ENCODE measurements at places on chromosomes 3 and 15.
A peak's percentile ranks its signal among the peaks of the same experiment; 100 is the strongest.

DNA sequence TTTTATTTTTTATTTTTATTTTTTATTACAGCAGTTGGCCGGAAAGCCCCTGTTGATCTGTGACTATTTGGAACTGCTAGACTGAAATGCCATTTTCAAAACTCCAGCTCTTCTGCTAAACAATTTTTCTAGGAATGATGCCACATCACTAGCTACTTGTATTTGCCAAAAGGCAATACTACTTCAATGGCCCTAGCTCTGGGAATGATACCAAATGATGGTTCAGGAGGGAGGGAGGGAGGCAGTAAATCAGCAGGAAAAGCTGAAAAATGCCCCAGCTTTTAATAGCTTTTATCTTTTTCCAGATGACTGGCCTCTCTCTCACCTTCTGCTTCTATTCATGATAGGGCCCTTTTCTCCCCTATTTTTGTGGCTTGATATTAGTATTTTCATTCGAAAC, 2.6 kb upstream of the CHL1 start:
- DNase-seq: no peak

DNA sequence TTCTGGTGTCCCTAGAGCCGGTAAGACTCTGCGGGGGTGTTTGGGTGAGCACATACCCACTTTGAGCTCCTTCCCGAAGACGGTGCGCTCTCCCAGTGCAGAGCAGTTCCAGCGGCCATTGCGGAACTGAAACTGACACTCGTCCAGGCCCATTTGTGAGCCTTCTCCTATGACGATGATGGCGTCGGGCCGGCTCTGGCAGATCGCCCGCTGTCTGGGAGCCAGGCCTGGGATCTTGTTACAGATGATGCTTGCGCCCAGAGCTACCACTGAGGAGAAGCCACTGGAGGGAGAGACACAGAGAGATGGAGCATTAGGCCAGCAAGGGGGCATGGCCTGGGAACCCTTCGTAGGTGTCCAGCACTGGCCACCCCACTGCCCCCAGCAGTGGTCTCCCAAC, 5.0 kb downstream of the WNT7A start:
- DNase-seq: no peak

- DNase-seq: no peak
Observed at GRCh38 chr15:93983526-93983925, 247.8 kb upstream of the MCTP2 start.

DNA sequence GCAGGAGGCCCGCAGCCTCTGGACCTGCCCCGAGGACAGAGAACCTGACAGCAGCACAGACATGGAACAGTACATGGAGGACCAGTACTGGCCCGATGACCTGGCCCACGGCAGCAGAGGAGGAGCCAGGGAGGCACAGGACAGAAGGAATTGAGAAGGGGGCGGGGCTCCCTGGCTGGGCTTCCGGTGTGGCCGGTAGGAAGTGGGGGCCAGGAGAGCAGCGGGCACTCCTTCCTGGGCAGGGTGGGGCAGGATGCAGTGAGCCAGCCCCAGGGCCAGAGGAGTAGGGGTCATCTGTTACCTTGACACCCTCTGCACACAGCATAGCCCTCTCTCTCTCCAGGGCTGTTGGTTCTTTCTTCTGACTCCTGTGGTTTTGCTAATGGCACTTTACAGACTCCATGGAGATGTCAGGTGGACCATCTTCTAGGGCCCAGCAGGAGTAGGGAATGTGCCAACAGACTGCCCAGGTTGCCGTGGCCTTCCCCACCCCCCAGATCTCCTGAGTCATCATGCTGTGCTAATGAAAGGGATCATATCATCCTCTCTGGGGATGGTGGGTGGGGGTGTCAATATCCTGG, 8.6 kb upstream of the ISG20 start:
- no peak for DNase-seq

DNA sequence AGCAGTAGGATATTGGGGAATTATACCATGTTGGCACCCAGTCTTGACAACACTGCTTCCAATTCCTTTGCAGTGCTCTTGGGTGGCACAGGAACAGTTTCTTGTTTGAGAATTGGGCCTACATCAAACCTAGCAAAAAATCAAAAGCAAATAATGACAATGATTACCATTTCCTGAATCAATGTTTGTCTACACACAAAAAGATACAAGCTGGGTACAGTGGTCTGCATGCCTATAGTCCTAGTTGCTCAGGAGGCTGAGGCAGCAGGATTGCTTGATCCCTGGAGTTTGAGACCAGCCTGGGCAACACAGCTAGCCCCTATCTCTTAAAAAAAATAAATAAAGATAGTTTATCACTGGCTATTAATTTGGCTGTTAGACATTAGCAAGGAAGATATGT, 8.0 kb downstream of the MTFMT start:
- no peak for DNase-seq

GRCh38 chr3:127889976-127890650, 24.9 kb upstream of the KBTBD12 start:
- no peak for DNase-seq

DNA sequence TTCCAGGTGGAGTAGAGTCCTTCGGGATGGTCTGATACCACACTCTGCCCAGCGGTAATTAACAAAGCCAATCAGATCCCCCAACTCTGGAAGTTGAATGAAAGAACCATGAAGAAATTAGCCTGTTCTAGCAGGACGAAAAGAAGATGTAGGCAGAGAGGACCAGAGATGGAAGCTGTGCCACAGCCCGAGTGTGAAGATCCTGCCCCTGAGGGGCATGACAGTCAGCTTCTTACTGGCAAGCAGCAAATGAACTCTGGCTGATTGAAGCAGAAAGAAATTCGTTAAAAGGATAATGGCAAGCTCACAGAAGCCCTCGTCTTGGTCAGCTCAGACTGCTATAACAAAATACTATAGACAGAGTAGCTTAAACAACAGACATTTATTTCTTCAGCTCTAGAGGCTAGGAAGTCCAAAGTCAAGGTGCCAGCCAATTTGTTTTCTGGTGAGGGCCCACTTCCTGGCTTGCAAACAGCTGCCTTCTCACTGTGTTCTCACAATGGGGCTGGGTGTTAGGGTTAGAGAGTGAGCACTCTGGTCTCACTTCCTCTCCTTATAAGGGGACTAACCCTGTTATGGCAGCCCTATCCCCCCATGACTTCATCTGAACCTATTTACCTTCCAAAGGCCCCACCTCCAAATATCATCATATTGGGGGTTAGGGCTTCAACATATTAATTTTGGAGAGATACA, 307.1 kb downstream of the VPS13C start:
- DNase-seq: no peak

- DNase-seq: peak; percentile 55
Observed at GRCh38 chr15:29090617-29091466, 178.8 kb downstream of the NSMCE3 start.
